ENCODE measurements at places on chromosomes 13 and 19. TPM values are rescaled to one million over a fixed set of nuclear protein-coding genes. Genes with fewer than 3 reads are reported as not detected.

Gene GJB2
- not detected for total RNA-seq

Gene PRMT1
- total RNA-seq = 175 TPM

Gene ZNF888
- 15.3 TPM for total RNA-seq

Gene ZNF497
- 4.4 TPM for total RNA-seq

Gene NPHS1
- not detected for total RNA-seq

Gene ZSCAN4
- not detected for total RNA-seq

Gene POSTN
- total RNA-seq = not detected

Gene CLEC17A
- total RNA-seq = 121 TPM

Gene UPK1A
- not detected for total RNA-seq

Gene TSC22D1
- total RNA-seq = 36.6 TPM

Gene C19orf85
- total RNA-seq = not detected

Gene TMEM190
- not detected for total RNA-seq

Gene ETFB
- total RNA-seq = 38.6 TPM

Gene SLC46A3
- 13.1 TPM for total RNA-seq

Gene TMEM221
- not detected for total RNA-seq

Gene PTGER1
- 0.27 TPM for total RNA-seq

Gene C19orf33
- total RNA-seq = 2.0 TPM

Gene HNRNPA1L2
- total RNA-seq = 20.6 TPM

Gene TPTE2
- total RNA-seq = not detected

Gene YJEFN3
- total RNA-seq = 6.9 TPM

Gene ADAMTSL5
- not detected for total RNA-seq

Gene KIR3DL2
- total RNA-seq = not detected

Gene GAPDHS
- not detected for total RNA-seq

Gene CEACAM3
- total RNA-seq = not detected

Gene DCT
- total RNA-seq = 0.10 TPM

Gene CKAP2
- total RNA-seq = 22.1 TPM

Gene KASH5
- 0.74 TPM for total RNA-seq

Gene PCP2
- 9.3 TPM for total RNA-seq

Gene RNF225
- 0.49 TPM for total RNA-seq

Gene RNF17
- not detected for total RNA-seq

Gene ZFP36
- 252 TPM for total RNA-seq

Gene SLAIN1
- 25.2 TPM for total RNA-seq

Gene TEX26
- not detected for total RNA-seq

Gene SIGLEC5
- 0.84 TPM for total RNA-seq

Gene MBD3L2
- total RNA-seq = not detected

Gene DLL3
- 0.41 TPM for total RNA-seq

Gene ZNF98
- not detected for total RNA-seq

Gene MYO1F
- 126 TPM for total RNA-seq

Gene MEIS3
- total RNA-seq = not detected

Gene PSG7
- not detected for total RNA-seq

Gene WASF3
- 0.34 TPM for total RNA-seq

Gene HIPK4
- not detected for total RNA-seq

Gene C1QTNF9B
- not detected for total RNA-seq

Gene CERS4
- total RNA-seq = 146 TPM

Gene RNF113B
- not detected for total RNA-seq

Gene TTC9B
- total RNA-seq = not detected

Gene GPR12
- total RNA-seq = not detected

Gene LGALS7
- total RNA-seq = not detected

Gene PGLYRP1
- total RNA-seq = not detected

Gene FGF21
- total RNA-seq = not detected

Gene ZNF175
- total RNA-seq = 31.3 TPM

Gene LAIR2
- not detected for total RNA-seq

Gene PSG3
- total RNA-seq = not detected

Gene ZNF296
- total RNA-seq = 30.2 TPM

Gene RFPL4AL1
- not detected for total RNA-seq

Gene CDC34
- 28.4 TPM for total RNA-seq

All from B cell (primary cell).